Tongue (tissue), 3 donors: ENCODE measurements at places on chromosomes 2 and 18. TPM values are rescaled to one million over a fixed set of nuclear protein-coding genes. Genes with fewer than 3 reads are reported as not detected.

The RNPEPL1 gene
- 37.4 TPM for total RNA-seq

The MRO gene
- 0.21 TPM for total RNA-seq

The RAB6D gene
- not detected for total RNA-seq

The ALLC gene
- not detected for total RNA-seq

The KATNAL2 gene
- 4.7 TPM for total RNA-seq

The INO80B gene
- total RNA-seq, result 26.0 TPM

The SEMA4C gene
- total RNA-seq, result 52.2 TPM

The SOCS6 gene
- total RNA-seq, result 30.3 TPM

The GPR35 gene
- total RNA-seq, result 1.1 TPM

The TEX44 gene
- not detected for total RNA-seq

The RAX gene
- total RNA-seq, result not detected

The UGT1A7 gene
- total RNA-seq, result 1.3 TPM

The MRPL53 gene
- 19.9 TPM for total RNA-seq

The PSME4 gene
- 52.1 TPM for total RNA-seq

The ATP8B1 gene
- 16.6 TPM for total RNA-seq

The ANKRD30BL gene
- total RNA-seq, result 0.31 TPM

The AQP12A gene
- not detected for total RNA-seq

The LOXHD1 gene
- total RNA-seq, result 3.4 TPM

The ANKRD30B gene
- total RNA-seq, result not detected

The NLRC4 gene
- total RNA-seq, result 1.7 TPM

The SCN2A gene
- total RNA-seq, result 0.31 TPM
